Skeletal muscle cell (primary cell): ENCODE measurements at places on chromosomes 5 and 9.

DNA sequence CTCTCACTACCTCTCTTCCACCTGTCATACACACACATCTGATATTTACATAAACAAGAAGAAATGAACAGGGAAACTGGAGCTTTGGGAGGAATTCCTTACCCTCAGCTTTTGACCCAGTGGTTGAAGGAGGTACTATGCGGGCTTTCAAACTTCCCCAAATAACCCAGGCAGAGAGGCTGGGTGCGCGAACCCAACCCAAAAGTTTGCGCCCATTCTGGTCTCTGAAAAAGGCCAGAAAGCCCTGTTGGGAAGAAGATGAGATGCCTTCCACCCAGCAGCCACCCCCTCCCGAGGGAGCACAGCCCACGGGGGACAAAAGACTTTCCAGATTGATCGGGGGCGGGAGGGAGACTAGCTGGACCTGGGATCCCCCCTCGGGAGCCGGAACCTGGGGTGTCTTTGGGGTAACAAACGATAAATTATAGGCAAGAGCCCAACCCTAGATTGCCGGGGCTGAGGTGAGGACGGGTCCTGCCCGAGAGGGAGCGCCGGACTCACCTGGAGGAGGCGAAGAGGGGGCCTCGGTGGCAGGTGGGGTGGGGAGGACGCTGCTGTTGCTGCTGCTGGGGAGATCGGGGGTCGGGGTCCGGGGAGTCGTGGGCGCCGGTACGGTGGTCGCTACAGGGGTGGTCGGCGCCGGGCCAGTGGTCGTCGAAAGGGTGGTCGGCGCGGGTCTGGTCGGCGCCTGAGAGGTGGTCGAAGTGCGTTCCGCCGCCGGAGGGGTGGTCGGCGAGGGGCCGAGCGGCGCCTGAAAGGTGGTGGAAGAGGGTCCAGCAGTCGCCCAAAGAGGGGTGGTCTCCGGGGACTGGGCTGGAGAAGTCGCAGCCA is 798 bp downstream of the MEGF9 start:
- DNase-seq, result no peak

DNA sequence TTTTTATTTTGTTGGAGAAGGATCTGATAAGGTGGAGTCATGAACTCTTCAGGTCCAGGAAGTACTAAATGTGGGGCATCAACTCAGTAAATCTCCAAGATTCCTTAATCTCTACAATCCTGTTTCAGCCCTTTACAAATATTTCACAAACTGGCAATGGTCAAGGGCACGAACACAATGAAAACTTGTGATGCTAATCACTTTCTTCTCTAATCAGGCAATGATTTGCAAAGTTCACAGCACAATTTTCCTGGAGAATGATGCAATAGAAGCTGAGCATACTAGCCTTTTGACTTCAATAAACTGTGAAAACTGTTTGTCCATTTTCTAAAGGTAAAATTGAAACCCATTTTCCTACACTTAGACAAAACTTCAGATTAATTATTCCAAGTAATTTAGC is 16.9 kb downstream of the GDF9 start:
- DNase-seq, result no peak

GRCh38 chr9:123965801-123966686 is 36.1 kb upstream of the DENND1A start:
- no peak for DNase-seq

- DNase-seq, result no peak
Observed at GRCh38 chr9:88071331-88071730, 66.9 kb downstream of the SPATA31C2 start.

DNA sequence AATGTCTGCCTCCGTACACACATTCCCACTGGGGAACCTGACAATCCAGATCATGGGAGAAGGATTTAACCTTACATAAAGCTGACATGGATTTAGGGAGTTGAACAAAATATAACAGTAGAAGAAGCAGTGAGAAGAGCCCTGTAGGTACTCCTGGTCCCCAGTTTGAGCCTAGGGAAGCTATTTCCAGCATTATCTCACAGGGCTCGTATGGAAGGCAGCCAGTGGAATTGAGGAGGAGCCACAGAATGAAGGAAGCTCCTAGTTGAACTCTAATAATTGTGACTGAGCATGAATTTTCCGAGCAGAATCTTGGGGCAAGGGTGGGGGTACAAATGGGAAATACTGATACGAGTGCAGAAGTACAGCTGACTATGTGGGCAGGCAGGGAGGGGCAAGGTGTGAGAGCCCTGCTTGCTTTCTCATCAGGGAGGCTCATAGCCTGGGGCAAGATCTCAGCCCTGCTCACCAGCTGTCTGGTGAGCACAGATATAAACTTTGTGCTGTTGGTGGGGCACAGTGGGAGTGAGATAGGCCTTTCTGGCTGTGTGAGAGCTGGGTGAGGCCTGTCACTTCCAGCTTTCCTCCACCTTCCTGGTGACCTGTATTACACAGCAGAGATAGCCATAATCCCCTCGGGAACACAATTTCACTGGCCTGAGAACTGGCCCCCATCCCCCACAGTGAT is 290.7 kb upstream of the IL12B start:
- no peak for DNase-seq

DNA sequence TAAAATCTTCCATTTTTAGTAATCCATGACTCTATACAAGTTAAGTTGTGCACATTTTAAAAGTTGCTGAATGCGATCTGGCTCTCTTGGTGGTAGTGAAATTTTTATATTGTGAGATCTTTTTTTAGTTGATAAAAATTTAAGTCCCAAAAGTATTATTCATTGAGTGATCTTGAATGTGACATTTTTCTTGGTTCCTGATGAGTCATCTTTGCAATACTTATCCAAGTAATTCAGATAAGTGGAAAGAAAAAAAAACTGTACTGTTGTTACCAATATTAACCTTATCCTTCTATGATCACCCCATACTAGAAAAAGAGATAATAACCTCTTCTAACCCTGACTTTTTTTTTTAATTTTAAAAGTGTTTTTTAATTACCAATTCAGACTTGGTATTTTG is 601.3 kb downstream of the PSAT1 start:
- no peak for DNase-seq

DNA sequence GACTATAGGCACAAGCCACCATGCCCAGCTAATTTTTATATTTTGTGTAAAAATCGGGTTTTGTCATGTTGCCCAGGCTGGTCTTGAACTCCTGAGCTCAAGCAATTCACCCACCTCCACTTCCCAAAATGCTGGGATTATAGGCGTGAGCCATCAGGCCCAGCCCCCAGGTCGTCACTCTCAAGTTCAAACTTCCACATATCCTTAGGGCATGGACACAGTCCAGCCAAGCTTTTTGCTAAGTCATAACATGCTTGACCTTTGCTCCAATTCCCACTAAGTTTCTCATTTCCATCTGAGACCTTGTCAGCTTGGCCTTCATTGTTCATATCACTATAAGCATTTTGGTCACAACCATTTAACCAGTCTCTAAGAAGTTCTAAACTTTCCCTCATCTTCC is 43.9 kb upstream of the ARAP3 start:
- DNase-seq, result no peak

GRCh38 chr9:106356924-106357323 is 506.0 kb upstream of the ZNF462 start:
- no peak for DNase-seq

- no peak for DNase-seq
Observed at GRCh38 chr9:37332578-37332977, 89.9 kb upstream of the GRHPR start.

DNA sequence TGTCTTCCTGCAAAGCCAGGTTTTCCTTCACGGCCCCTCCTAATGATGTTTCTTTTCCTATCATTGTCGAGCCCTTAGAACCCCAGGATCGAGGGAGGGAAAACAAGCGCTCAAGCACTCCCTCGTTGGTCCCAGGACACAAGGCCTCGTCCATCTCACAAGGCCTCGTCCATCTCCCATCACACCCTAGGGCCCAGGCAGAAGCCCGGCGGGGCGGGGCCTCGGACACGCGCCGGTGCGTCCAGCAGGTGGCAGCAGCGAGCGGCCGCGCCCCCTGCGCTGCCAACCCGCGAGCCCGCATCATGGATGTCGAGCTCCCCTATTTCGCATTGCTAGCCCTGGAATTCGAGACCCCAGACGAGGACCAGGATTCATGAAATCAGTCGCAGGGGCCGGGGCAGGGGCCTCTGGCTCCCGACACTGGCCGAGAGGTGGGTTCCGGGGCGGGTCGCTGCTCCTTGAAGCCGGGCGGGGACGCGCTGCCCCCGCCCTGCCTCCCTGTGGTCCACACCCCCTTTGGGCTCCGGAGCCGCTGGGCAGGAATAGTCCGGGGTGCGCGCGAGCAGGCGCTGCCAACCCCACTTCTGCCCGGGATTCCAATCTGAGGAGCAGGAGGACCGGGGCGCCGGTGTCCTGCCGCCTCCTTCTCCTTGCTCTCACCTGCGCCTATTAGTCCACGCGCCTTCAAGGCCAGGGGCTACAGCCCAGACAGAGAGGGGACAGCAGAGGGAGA is at the start of gene ABLIM3:
TSS of gene ABLIM3 (plus strand) at position 270 of the 733 bp plus-strand sequence. CDS start 603 bp downstream, outside the sequence.
- DNase-seq, result no peak

DNA sequence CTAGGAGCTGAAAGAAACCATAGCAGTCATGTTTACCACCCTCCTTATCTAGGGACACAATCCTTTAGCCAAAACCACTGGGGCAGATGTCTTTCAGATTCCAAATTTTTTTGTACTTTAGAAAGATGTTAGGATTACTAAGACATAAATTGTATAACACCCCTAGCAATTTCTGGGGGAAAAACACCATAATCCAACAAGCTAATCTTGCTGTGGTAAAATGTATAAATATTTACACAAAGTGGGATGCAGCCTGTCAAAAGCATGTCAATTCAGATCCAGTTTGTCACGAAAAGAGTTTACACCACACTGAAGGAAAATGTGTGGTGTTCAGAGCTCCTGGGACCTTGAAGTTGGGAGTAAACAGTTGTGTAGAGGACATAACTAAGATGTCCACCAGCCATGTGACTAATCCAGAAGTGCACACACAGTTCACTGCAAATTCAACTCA is 274.3 kb downstream of the ADAMTSL1 start:
- DNase-seq, result no peak

DNA sequence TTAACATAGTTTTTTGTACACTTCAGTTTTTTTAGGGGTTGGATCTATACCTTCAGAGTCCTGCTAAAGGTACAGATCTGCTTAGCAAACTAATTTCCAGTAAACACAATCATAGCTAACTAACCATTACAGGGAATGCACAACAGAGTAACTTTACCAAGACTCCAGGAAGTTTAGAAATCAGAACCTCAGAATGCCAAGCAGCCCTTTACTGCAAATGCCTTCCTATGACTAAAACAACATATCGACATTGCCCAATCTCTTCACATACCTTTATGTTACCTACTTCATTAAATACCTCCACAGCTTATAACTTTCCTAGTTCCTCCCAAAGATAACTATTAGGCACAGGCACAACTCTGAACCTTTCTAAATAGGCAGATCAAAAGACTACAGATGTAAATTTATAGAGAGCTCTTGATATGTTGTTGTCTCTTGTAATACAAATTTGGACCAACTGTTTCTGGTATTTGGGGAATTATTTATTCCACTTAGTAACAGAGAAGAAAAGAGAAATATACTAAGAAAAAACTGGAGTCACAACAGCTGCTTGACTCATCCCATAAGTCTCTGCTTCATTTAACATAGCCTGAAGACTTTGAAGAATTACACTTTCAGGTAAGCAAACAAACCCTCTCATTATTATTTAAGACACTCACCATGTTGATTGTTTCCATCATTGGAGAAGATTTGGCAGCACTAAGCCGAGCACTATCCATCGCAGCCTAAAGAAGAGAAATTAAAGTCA is 46.0 kb upstream of the OR2K2 start:
- DNase-seq, result no peak

DNA sequence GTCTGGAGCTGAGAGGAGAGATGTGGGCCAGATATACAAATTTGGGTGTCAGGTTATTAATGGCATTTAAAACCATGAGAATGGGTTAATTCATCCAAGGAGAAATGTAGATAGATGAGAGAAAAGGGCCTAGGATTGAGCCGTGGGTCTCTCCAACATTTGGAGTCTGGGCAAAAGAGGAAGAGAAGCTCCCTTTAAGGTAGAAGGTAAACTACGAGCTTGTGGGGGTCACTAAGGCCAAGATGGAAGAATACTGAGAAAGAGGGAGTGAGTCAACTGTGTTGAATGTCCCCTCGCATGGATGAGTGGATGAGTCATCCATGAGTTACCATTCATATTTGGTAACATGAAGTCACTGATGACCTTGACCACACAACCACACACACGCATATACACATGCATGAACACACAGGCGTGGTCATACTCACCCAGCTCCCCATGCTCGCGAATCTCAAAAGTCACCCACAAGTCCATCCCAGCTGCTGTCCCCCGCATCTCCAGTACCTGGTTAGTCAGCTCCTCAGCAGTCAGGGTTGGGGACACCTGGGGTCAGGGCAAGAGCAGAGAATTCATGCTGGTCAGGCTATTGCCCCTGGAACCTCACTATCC is 6.8 kb upstream of the FCHSD1 start:
- peak; percentile 93 for DNase-seq

DNA sequence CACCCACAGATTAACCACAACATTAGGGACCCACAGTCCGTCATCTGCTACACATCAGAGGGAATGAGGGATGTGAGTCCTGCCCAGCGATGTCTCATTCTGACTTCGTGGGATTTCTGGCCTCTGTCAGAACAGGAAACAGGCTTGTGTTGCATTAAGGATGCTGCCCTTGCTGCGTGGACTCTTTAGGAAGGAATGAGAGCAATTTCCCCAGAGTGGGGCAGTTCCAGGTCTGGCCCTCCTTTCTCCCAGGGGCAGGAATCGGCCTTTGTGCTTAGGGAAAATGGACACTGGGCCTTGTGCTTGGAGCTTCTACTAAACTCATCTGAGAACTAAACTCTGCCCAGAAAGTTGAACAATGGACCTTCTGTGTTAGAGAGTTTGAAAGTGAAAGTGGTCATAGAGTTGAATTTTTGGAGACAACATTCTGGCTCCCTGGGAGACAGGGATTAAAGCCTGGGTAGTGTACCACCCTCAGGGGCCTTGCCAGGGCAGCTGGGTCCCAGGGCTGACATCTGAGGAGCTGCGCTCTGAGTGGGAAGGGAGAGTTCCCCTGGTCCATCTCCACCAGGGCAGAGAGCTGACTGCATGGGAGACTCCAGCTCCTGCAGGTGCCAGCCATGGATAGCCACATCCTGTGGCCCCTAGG is 37.8 kb upstream of the S1PR3 start:
- peak; percentile 52 for DNase-seq

- no peak for DNase-seq
Observed at GRCh38 chr9:121368745-121369144, 1.3 kb downstream of the STOM start.

GRCh38 chr5:107557051-107557658 is 113.6 kb downstream of the EFNA5 start:
- no peak for DNase-seq

DNA sequence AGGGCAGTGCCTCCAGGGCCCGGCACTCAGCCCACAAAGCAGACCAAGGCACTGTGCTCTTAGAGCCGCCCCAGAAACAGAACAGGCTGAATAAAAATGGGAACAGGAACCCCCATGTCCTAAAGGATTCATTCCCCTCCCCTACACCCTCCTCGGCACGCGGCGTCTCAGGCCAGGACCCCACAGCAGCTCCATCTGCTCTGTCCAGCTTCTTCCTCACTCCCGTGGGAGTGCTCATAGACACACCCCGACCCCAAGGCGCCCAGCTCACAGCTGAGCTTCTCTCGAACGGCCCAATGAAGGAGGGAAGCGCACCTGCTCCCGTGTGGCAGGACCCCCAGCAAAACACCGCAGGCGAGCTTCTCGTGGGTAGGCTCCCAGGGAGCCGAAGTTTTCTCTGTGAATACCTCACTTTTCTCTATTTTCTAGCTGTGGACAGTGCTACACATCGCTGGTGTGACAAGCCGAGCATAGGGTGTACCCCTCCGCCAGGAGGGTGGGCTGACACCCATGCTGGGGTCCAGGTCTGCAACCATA is 15.4 kb upstream of the QSOX2 start:
- no peak for DNase-seq

GRCh38 chr5:154517181-154517580 is 39.2 kb upstream of the HAND1 start:
- DNase-seq, result no peak
